ENCODE measurements at places on chromosomes 7 and 10.

DNA sequence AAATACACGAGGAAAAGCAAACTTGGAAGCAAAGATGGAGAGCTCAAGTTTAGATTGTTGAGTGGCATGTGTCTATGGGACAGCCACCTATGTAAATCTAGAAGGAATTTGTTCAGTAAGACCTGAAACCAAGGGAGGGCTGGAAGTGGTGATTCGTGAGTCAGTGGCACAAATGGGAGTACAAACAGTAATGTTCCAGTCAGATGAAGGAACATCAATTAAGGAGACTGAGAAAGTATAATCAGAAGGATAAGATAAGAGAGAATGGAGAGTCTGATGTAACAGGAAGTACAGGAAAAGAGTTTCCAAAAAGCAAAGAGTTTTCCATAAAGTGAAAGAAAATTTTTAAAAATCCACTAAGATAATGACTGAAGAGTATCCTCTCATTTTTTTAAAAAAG is 544.2 kb downstream of the KIF20B start:
- no peak for DNase-seq

DNA sequence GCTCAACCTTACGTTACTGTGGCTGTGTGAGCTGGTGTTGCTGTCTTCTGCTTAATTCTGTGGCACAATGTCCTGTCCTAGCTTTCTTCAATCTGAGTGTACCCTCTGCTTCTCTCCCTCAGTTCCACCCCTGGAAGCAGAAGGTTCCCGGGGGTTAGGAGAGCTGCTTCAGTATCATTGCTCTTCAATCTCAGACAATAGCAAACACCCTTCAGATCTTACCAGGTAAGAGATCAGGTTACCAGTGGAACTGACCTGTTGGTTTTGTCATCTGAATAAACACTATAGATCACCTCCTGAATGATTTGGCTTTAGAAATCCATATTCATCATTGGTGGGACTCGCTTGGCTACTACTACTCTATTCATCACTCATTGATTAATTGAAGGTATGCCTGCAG is 48.4 kb downstream of the DNAJB9 start:
- DNase-seq: no peak

DNA sequence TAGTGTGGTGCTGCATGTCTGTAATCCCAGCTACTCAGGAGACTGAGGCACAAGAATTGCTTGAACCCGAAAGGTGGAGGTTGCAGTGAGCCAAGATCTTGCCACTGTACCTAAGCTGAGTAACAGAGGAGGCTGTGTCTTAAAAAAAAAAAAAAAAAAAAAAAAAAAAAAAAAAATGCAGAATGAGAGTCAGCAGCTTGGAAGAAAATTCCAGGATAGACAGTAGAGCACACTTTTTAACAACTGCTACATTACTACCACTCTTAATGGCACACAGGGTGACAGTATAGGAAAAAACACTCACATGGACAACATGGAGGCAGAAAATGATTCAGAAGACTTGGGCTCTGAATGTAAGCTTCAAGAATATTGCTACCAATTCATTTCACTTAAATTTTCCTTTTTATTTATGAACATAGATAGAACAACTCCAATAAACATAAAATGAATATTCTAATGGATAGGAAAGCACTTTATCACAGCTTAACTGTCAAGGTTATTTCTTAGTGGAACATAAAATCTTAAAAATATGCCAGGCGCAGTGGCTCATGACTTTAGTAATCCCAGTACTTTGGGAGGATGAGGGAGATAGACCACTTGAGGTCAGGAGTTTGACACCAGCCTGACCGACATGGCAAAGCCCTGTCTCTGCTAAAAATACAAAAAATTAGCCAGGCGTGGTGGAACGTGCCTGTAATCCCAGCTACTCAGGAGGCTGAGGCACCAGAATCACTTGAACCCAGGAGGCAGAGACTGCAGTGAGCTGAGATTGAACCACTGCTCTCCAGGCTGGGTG is 31.5 kb downstream of the CHCHD3 start:
- no peak for DNase-seq

GRCh38 chr7:101507791-101508252 is 121.3 kb downstream of the MYL10 start:
- no peak for DNase-seq

DNA sequence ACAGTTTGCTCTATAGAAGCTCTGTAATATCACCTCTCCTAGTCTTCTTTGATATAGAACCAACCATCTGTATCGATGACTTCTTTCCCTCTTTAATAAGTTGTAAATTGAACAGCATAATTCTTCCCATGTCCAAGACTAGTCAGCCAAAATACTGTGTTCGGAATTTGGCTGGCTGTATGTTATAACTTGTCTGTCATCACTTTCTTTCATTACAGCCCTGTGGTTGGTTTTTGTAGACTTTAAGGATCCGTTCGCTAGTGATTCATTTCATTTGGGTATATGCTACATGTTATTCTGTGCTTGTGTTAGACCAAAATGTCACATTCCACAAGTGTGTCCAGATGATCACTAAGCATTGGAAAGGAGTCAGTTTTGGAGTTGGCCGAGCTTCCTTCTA is 155.4 kb upstream of the ITGB1 start:
- no peak for DNase-seq

DNA sequence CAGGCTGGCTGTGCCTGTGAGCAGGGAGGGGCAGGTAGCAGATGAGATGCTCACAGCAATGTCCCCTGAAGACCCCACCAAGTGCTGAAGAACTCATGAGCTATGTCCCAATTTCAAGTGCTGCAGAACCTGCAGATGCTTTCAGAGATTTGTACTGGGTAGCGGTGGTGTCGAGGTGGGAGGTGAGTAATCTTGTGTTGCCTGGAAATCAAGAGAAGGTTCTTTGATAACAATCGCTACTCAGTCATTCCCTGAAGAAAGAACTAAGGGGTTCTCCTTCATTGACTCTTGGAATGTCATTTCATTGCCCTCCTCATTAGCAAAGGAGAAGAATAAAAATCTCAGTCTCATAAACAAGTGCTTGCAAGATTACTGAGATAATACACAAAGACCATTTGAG is 246.4 kb downstream of the EMX2 start:
- no peak for DNase-seq

DNA sequence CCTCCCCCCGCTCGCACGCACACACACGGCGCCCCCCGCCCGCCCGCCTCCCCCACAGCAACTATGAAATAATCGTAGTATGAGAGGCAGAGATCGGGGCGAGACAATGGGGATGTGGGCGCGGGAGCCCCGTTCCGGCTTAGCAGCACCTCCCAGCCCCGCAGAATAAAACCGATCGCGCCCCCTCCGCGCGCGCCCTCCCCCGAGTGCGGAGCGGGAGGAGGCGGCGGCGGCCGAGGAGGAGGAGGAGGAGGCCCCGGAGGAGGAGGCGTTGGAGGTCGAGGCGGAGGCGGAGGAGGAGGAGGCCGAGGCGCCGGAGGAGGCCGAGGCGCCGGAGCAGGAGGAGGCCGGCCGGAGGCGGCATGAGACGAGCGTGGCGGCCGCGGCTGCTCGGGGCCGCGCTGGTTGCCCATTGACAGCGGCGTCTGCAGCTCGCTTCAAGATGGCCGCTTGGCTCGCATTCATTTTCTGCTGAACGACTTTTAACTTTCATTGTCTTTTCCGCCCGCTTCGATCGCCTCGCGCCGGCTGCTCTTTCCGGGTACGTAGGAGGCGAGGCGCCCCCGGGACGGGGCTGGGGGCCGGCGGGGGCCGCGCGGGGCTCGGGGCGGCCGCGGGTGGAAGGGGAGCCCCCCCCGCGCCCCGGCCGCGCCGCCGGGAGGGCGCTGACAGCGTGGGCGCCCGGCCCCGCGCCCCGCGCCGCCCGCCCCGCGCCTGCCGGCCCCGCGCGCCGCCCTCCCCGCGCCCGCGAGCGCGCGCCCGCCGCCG is 441 bp downstream of the BMI1 start:
- DNase-seq: peak; percentile 83

- no peak for DNase-seq
Observed at GRCh38 chr10:33368086-33368485, 33.6 kb upstream of the NRP1 start.

GRCh38 chr10:4051641-4052151 is 266.7 kb upstream of the KLF6 start:
- DNase-seq: no peak

DNA sequence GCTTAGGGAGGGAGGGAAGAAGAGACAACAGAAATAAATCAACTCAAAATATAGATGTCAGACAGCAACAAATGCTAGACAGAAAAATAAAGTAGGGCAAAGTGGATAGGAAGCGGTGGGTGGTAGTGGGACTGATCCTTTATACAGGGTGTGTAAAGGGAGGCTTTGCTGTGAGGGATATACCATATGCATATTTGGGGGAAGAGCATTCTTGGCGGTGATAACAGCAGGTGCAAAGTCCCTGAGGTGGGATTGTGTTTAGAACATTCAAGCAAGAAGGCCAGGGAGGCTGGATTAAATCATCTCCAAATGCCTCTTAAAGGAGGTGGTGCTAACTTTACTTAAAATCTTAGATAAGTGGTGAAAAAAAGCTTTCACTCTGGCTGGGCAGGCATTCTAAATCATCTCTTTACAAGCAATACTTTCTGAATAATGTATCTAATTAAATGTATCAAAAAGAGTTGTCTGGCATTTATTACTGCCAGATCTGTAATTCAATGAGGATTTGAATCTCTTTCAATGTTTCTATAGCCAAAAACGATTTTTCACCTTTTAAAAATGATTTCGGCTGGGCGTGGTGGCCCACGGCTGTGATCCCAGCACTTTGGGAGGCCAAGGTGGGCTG is 9.4 kb upstream of the AKR1B15 start:
- no peak for DNase-seq

GRCh38 chr10:59257224-59257623 is 80.8 kb downstream of the PHYHIPL start:
- no peak for DNase-seq

DNA sequence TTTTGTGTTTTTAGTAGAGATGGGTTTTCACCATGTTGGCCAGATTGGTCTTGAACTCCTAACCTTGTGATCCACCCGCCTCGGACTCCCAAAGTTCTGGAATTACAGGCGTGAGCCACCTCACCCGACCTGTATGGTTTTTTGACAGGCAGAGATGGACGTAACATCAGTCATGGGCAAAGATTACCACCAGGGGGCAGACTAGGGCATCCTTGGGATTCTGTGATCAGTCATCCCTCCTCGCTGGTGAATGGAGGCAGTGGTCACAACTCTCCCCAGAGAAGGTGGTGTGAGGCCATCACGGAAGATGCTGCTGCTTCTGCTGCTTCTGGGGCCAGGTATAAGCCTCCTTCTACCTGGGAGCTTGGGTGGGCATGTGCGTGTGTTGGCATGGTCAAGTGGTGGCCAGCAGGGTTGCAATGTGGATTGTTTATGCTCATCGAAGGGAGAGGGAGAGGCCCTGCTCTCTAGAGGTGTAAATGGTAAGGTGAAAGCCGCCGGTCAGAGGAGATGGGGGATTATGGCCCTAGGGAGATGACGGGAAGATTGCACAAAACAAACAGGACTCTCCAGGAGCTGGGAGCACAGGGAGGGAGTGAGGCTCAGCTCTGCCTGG is 122.7 kb upstream of the PRSS1 start:
- DNase-seq: peak; percentile 72

DNA sequence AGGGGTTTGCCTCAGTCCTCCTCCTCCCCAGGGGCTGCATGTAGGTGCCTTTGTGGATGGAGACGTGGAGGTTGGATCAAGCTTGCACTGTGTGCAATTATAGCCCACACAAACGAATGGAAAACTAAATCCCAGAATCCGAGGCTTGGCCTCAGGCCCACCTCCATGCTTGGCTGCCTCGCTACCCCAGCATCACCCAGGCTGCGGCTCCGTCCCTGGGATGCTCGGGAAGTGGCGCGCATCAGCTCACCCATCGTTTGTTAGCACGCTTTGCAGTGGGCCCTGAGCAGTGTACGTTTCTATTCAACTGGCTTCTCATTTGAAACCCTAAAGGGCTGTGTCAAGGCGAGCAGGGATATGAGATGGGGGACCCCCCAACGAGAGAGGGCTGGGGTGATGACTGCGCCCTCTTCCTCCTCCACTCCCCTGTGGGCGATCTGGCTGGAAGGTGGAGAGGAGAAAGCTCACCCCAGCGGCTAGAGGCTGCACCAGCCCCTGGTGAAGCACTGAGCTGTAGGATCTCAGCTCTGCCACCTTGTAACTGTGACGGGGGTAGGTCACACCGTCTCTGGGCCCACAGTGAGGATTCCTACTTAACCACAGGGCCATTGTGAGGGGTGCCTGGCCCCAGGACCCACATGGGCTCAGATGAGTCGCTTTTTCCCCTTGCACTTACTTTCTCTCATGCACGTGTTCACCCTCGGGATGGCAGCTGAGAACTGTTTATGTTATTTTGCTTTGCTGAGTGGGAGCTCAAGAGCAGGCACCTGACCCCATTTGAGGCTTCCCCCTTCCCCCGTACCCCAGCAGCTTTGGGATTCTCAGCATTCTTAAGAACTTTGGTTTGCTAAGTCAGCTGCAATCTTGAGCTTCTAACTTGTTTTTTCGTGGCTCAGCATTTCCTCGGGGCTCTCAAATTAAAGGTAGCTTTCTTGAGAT is 12.7 kb upstream of the BTBD16 start:
- no peak for DNase-seq

GRCh38 chr10:119289227-119289920 is 82.0 kb downstream of the GRK5 start:
- DNase-seq: no peak

GRCh38 chr10:45420453-45421192 is 46.6 kb downstream of the ALOX5 start:
- DNase-seq: no peak

Data from sciatic nerve (tissue), 2 donors.